ENCODE measurements at places on chromosomes 6 and 20.

- no peak for ATAC-seq
Measured at GRCh38 chr20:32289661-32290431, 12.4 kb downstream of the KIF3B start.

- no peak for ATAC-seq
Measured at GRCh38 chr6:39421383-39422225, 99.1 kb upstream of the KCNK16 start.

GRCh38 chr6:169912266-169913095 lies 161.1 kb downstream of the ERMARD start:
- no peak for ATAC-seq

DNA sequence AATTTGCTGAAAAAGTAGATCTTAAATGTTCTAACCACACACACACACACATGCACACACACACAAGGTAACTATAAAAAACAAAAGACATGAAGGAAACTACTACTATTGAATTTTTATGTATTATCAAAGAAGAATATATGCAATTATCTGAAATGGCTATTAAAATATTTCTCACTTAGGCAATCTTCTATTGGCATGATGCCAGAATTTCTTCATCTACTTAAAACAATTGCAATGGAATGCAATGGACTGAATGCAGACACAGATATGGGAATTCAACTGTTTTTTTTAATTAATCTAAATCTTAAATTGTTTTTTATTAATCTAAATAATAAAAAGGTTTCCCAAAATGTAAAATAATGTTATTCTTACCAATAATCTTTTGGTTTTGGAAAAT lies 152.6 kb upstream of the SMLR1 start:
- ATAC-seq = no peak

- ATAC-seq = no peak
Measured at GRCh38 chr6:120966321-120966720, 368.0 kb downstream of the TBC1D32 start.

- ATAC-seq = no peak
Measured at GRCh38 chr6:117548797-117549301, 53.5 kb downstream of the GOPC start.

DNA sequence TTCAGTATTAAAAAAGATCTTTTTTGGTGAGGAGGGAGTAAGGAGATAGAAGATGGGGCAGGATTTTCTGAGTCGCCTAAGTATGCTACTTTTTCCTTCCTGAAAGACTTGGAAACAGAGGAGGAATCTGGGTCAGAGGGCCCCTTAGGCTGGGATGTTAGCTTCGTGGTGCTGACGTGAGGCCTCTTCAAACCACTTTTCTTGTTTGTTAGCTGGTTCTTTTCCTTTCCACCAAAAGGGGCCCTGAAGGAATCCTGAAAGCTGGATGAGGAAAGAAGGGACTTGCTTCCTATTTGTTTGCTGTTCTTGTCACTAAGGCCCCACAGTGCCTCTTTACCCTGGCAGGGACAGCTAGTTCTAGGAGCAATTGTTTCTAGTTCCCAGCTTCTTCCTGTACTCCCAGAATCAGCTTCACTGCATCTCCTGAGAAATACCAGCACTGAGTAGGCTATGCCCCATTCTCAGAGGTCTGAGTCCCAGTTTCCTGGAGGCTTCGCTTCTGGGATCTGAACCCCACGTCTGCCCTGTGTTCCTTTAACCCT lies 2.2 kb upstream of the IL20RA start:
- ATAC-seq = no peak

DNA sequence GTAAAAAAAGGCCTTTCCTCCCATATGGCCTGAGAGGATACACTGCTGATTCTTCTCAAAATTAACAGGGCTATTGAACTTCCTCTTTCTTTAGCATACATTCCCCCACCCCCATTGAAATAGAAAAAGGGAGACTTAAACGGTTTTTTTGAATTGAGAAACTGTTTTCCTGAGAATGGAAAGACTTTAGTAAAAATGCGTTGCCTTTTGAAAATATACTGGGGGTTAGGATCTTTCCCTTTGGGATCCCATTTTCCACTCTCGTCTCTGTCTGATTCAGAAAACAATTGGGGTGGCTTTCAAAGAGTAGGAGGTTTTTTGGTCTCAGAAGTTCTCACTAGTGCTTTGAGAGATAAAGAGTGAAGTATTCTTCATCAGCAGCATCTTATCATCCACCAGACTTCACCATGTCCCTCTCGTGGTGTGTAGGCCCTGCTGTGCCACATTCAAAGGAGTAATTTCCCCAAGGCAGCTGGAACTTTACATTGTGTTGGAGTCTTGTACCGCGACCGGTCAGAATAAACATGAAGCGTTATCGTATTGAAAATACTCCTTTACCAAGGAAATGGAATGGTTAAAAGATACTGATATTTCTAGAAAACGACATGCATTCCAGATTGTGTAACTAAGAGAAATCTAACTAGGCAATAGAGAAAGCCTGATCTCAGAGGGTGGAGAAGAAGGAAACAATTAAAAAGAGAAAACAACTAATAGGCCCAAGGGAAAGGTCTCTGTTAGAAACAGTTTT lies 10.6 kb downstream of the MYB start:
- ATAC-seq = no peak

DNA sequence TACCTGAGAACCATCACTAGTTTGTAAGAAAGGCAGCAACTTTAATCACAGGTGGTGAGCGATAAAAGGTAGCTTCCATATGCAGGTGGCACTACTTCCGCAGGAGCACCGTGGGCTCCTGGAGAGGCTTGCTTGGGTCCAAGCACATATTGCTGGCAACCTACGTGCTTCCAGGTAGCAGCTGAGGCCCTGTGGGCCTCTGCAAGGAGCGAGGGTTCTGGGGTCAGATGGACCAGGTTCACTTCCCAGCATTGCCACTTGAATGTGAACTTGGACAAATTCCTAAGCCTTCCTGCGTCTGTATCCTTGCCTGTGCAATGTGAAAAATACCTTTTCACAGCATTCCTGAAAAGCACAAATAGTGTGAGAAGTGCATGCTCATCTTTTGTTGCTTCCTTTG lies 31.0 kb downstream of the TXNDC5 start:
- ATAC-seq = no peak

- no peak for ATAC-seq
Measured at GRCh38 chr6:131789219-131789618, 18.6 kb upstream of the ENPP1 start.

- no peak for ATAC-seq
Measured at GRCh38 chr20:58008413-58008812, 220.0 kb downstream of the ANKRD60 start.

DNA sequence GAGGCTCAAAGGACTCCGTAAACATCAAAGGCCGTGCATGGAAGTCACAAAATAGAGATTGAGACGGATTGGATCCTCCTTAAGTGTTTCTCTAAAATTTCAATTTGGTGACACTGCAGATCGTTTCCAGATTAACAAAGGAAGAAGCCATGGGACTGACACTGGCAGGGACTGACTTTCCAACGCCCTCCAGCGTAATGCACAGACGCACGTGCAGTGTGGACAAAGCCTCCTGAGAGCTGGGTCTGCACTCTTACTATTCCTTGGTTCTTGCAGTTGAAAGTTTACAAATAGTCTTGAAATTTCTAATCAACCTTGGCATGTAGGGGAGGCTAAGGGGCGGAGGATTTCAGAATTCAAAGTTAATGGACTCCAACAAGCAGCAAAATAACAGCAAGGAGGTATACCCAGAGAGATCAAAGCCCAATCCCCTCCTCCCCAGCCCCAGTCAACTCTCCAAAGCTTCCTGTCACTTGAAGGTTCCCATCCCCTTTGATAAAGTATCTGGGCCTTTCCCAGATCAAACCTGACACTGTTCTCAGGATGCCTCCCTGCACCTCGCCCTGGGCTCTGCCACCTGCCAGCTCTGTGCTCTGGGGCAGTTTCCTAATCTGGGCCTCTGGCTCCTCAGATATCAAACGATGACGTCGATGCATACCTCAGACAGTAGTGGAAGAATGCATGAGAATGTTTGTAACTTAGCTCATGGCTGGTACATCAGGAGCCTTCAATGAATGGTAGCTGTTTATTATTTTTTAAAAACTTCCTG lies 106.5 kb upstream of the TRAF3IP2 start:
- ATAC-seq = peak; percentile 48

GRCh38 chr6:113819169-113819830 lies 37.8 kb upstream of the MARCKS start:
- no peak for ATAC-seq

DNA sequence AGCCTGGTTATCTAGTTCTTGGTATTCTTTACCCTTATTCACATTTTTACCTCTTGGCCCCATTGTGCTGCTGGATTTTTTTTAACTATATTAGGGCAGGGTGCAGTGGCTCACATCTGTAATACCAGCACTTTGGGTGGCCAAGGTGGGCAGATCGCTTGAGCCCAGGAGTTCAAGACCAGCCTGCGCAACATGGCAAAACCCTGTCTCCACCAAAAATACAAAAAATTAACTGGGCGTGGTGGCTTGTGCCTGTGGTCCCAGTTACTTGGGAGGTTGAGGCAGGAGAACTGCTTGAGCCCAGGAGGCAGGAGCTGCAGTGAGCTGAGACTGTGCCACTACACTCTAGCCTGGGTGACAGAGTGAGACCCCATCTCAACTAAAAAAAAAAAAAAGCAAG lies 12.2 kb upstream of the TAF8 start:
- ATAC-seq = no peak

DNA sequence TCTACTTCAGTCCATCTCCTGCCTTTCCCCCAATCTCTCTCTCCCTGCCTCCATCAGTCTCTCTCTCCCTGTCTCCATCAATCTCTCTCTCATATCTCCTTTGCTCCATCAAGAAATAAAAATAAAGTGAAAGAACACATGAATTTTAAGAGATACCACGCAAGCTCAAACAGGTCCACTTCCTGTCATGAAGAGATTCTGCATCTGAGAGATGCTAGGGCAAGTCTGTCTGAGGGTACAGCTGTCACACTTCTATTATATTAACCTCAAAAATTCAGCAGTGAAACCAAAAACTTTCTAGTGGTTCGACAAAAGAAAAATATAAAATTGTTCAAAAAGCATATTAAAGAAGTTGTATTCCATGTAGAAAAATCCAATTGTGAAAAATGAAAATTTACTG lies 296.8 kb upstream of the RSPO3 start:
- ATAC-seq = no peak

DNA sequence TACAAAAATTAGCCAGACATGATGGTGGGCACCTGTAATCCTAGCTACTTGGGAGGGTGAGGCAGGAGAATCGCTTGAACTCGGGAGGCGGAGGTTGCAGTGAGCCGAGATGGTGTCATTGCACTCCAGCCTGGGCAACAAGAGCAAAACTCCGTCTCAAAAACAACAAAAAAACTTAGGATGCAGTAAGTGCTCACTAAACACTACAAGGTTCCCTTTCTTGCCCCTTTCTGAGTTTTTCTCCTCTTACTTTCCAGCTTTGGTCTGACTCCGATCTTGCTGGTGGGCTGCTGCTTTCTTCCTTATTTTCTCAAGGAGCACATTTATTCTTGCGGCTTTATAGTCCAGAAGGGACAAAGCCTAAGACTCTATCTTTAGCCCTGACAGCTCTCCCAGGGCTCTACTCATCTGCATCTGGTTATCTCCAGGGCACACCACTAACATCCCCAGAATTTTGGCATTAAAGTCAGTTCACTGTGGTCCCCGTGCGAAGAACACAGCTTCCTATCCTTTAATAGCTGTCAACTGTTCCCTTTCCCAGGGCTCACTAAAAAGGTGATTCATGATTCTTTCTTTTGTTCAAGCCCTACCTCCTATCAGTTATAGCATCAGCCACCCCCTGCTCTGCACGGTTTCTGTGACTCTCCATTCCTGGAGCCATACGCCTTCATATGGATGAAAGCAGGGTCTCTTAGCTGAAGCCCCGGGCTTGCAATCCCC lies 17.1 kb upstream of the RPN2 start:
- ATAC-seq = no peak

DNA sequence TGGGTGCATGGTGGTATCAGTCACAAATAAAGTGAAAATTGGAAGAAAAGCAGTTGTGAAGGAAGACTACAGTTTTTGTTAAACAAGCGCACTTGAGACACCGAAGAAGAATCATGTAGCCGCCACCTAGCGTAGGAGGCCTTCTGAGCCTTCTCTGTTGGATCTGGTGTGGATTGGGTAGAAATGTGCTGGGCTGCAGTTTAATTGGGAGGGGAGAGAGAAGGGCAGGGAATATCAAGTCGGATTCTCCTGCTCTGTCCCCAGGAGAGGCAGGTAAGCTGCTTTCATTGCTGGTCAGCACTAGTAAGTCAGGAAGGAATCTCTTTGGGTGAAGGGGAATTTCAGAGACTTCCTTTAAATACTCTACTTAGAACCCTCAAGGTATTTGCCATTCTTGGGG lies 1.2 kb upstream of the FABP7 start:
- ATAC-seq = no peak

- no peak for ATAC-seq
Measured at GRCh38 chr20:52076164-52076563, 115.4 kb downstream of the ZFP64 start.

- ATAC-seq = no peak
Measured at GRCh38 chr6:52872031-52872430, 31.4 kb upstream of the GSTA5 start.

All from gastroesophageal sphincter (tissue), 4 donors.